Stimulated activated naive CD4-positive, alpha-beta T cell (primary cell): ENCODE measurements at places on chromosomes 2 and 18.

GRCh38 chr2:122433123-122433754, 677.8 kb downstream of the TSN start:
- no peak for DNase-seq

GRCh38 chr2:234919711-234920110, 32.1 kb upstream of the SH3BP4 start:
- DNase-seq = no peak

GRCh38 chr2:18787726-18788125, 198.4 kb upstream of the NT5C1B start:
- DNase-seq = no peak

GRCh38 chr2:119062652-119063051, 95.9 kb downstream of the C1QL2 start:
- DNase-seq = no peak

DNA sequence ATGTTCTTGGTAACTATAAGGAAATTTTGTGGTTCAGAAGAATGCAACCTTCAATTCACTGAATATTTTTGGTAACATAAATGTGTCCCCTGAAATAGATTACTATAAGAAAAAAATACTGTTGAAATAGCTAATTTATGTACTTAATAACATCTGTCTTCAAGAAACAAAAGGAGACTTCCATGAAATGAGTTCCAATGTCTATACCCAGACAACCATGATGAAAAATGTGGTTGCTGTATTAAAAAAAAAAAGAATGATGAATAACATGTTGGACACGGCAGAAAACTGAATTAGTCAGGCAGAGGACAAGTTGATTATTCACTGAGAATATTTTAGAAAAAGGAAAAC, 98.5 kb downstream of the TACR1 start:
- DNase-seq = no peak

GRCh38 chr2:6885968-6886367, 8.4 kb downstream of the RSAD2 start:
- DNase-seq = no peak

- no peak for DNase-seq
These were observed 215.3 kb upstream of the GULP1 start for GRCh38 chr2:188076149-188077056.

GRCh38 chr2:170502361-170503130, 212.6 kb upstream of the SP5 start:
- no peak for DNase-seq

DNA sequence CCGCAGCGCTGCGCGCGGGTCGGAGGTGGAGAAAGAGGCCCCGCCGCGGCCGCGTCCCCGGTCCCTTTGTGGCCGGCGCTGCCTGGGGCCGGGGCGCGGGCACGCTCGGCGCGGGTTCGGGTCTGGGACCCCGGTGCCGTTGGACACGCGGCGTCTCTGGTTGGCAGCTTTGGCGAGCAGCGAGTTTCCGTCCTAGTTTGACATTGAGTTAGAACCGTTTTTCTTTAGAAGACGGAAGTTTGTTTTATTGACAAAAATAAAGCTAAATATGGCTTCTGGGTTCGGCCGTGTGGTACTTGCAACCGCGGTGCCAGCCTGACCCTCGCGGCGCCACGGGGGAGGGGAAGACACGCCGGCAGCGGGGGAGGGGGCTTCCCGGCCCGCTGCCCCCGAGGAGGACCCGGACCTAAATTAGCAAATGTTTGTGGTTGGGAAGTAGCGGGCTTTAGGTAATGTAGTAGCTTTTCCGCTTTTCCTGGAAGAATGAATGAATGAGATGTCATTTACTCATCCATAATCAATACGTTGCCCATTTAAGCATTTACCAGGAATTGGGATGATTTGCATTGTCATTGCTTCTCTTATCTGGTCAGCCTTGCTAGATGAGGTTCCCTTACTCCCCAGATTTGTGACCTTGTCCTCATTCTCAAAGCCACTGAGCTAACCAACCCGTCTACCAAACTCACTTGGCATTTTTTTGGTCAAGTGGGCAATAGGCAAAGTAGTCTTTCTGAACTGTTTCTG, 530 bp downstream of the GALNT1 start:
- peak; percentile 26 for DNase-seq

- DNase-seq = no peak
These were observed 782.2 kb upstream of the SLC8A1 start for GRCh38 chr2:41234093-41234492.

- DNase-seq = no peak
These were observed 11.5 kb downstream of the PAIP2B start for GRCh38 chr2:71215447-71215846.

- DNase-seq = no peak
These were observed 1547.1 kb upstream of the PIK3C3 start for GRCh38 chr18:40407909-40408308.

- no peak for DNase-seq
These were observed 382.5 kb downstream of the CBLN2 start for GRCh38 chr18:72161691-72162090.

- no peak for DNase-seq
These were observed 11.5 kb upstream of the TMEM237 start for GRCh38 chr2:201654616-201655384.

GRCh38 chr18:6405237-6406074, 9.3 kb downstream of the L3MBTL4 start:
- DNase-seq = no peak

DNA sequence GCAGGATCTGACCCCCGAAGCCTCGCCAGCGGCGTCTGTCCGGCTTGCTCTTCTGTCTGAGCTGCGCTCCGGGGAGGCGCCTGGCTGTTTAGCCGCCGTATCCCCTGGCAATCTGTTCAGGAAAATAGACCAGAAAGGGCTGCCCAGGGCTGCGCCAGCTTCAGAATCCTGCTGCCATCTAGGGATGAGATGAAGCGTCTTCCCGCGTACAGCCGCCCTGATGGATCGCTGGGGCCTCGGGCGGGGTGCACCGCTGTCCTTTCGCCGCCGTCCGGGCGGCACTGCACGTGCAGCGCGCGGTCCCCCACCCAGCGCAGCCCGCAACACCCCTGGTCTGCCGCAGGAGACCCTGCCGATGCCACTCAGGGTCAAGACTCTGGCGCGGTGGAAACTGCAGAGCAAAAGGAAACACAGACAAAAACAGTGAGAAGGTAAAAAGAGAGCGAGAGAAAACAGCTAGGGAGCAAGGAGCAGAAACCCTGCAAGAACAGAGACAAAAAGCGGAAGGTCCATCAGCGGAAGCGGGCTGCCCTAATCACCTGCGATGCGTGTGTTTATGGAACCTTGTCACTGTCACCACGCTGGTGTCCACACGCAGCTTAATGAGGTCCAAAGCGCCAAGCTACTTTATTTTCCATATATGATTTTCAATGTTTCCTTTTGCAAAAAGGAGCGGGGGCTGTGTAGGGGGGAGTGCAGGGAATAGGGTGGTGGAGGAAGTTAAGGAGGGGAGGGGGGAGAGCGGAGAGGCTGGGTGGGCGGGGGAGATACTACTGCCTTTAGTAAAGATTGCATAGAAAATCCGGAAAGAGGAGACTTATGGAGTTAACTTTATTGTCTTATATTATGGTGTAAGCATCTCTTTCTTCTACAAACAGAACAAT, 2113.3 kb upstream of the PIK3C3 start:
- no peak for DNase-seq
